ENCODE measurements at places on chromosomes 5 and 9. TPM values are rescaled to one million over a fixed set of nuclear protein-coding genes. Genes with fewer than 3 reads are reported as not detected.

GDF9 gene
- 0.31 TPM for total RNA-seq

BTNL8 gene
- 1.1 TPM for total RNA-seq

DMGDH gene
- total RNA-seq, result 7.3 TPM

GDA gene
- total RNA-seq, result not detected

TMEM171 gene
- 0.84 TPM for total RNA-seq

TMEM252 gene
- total RNA-seq, result 0.67 TPM

PCSK5 gene
- total RNA-seq, result 37.3 TPM

TNC gene
- 493 TPM for total RNA-seq

PCDHGA5 gene
- total RNA-seq, result 2.6 TPM

CCNI2 gene
- not detected for total RNA-seq

ACTL7B gene
- total RNA-seq, result not detected

SHB gene
- 15.9 TPM for total RNA-seq

PCDHGB7 gene
- total RNA-seq, result 19.3 TPM

INSL6 gene
- not detected for total RNA-seq

KCNV2 gene
- total RNA-seq, result not detected

C5orf15 gene
- 23.6 TPM for total RNA-seq

EPB41L4B gene
- 1.4 TPM for total RNA-seq

PPP3R2 gene
- not detected for total RNA-seq

CCDC192 gene
- 0.94 TPM for total RNA-seq

AGXT2 gene
- total RNA-seq, result not detected

PAPPA gene
- 5.7 TPM for total RNA-seq

IRX1 gene
- total RNA-seq, result not detected

DNAH5 gene
- 0.31 TPM for total RNA-seq

F2RL2 gene
- 8.4 TPM for total RNA-seq

FAM151B gene
- total RNA-seq, result 3.6 TPM

PCDHGB5 gene
- 10.4 TPM for total RNA-seq

PPP2R2B gene
- total RNA-seq, result 2.8 TPM

CCDC180 gene
- 9.8 TPM for total RNA-seq

UTP15 gene
- 10.5 TPM for total RNA-seq

PCDHGA11 gene
- total RNA-seq, result 4.0 TPM

HMCN2 gene
- 18.8 TPM for total RNA-seq

TXNDC8 gene
- total RNA-seq, result not detected

DBH gene
- not detected for total RNA-seq

F2RL1 gene
- total RNA-seq, result 0.81 TPM

NOXA1 gene
- total RNA-seq, result 4.2 TPM

IL7R gene
- total RNA-seq, result 1.1 TPM

NMUR2 gene
- not detected for total RNA-seq

DND1 gene
- 0.19 TPM for total RNA-seq

ZBED3 gene
- 12.0 TPM for total RNA-seq

AP3B1 gene
- 37.8 TPM for total RNA-seq

WDR31 gene
- total RNA-seq, result 2.1 TPM

ABCA1 gene
- 74.7 TPM for total RNA-seq

FBXW2 gene
- 57.1 TPM for total RNA-seq

TMEM174 gene
- total RNA-seq, result not detected

ACOT12 gene
- total RNA-seq, result not detected

SH3TC2 gene
- 5.0 TPM for total RNA-seq

All from gastroesophageal sphincter (tissue), 4 donors.